Left renal pelvis (tissue), 4 donors: ENCODE measurements at places on chromosomes 13 and 19. TPM values are rescaled to one million over a fixed set of nuclear protein-coding genes. Genes with fewer than 3 reads are reported as not detected.

The NLRP9 gene
- 0.04 TPM for polyA plus RNA-seq

The CHAF1A gene
- 22.6 TPM for polyA plus RNA-seq

The PRR36 gene
- polyA plus RNA-seq = 5.9 TPM

The MAMSTR gene
- polyA plus RNA-seq = 13.3 TPM

The FAM216B gene
- not detected for polyA plus RNA-seq

The CA11 gene
- polyA plus RNA-seq = 18.2 TPM

The LAIR1 gene
- polyA plus RNA-seq = 10.6 TPM

The OR4F17 gene
- polyA plus RNA-seq = not detected

The CYP4F2 gene
- polyA plus RNA-seq = not detected

The RASL11A gene
- 35.2 TPM for polyA plus RNA-seq

The ZNF534 gene
- 0.66 TPM for polyA plus RNA-seq

The MEIOSIN gene
- not detected for polyA plus RNA-seq

The LRRC8E gene
- 0.46 TPM for polyA plus RNA-seq

The FCHO1 gene
- polyA plus RNA-seq = 2.5 TPM
